ENCODE measurements at places on chromosomes 16 and 17. TPM values are rescaled to one million over a fixed set of nuclear protein-coding genes. Genes with fewer than 3 reads are reported as not detected.

GRCh38 chr16:50578137-50578536, 29.9 kb downstream of the NKD1 start:
- DNase-seq: no peak

DNA sequence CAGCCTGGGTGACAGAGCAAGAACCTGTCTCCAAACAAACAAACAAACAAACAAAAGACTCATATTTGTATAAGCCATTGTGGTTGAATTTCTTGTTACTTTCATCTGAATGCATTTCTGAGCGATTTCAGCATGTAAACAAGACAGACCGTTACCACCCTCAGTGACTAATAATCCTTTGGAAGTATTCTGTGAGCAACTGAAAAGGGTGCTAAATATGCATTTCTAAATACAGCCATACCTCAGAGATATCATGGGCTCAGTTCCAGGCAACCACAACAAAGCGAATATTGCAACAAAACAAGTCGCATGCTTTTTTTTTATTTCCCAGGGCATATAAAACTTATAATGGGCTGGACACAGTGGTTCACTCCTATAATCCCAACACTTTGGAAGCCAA, 109.0 kb downstream of the USP31 start:
- DNase-seq: no peak

DNA sequence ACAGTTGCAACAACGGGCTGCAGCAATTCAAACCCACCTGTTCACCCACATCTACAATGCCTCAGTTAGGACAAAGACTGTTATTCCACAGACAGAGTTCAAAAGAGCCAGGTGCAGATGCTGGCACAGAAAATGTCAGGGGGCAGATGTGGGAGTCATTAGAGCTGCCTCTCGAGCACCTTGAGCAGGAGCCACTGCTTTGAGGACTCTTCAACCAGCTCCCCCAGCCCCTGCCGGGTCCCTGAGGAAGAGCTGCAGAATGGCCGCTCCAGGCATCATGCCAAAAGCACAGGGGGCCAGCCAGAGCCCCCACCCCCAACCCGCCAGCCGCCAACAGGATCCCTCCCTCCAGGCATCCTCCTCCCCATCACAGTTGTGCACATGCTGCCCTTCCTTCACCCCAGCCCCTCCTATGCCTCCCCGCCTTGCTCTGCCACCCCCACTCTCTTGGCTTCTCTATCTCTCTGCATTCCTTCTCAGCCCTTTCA, 20.8 kb downstream of the C17orf67 start:
- no peak for DNase-seq

HOXB8 gene
- total RNA-seq: not detected

DNA sequence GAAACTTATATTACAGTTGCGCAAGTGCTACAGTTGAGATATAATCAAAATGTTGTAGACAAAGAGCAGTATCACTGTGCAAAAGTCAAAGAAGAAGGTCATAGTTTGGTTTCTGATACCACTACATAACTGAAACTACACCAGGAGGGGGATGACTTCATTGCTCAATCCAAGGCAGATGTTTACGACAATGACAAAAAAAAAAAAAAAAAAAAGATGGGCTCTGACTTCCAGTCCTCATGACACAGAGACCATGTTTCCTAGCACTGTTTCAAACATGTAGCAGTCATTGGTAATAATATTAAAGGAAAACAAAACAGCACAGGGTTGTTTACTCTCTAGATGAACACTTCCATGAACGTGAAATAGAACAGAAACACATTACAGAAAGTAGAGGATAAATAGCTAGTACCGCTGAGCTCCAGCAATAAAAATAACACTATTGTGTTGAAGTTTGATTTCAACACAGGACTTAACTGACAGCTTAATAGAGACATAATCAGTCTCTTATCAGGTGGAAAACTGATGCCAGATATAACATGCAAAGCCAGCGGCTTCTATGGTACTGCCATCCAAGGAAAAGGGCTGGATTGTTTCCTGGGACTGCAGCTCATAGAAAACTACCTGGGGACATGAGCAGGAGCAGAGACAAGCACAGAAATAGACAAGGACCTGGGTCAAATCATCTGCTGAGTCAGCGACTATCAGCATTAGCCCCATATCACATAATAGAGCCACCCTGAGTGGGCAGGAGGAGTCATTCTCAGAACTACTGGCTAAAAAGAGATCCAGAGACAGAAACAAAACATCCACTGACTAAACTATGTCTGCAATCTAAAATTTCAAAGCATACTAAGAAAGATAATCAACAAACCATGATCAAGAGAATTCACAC, 463.6 kb upstream of the SOX9 start:
- DNase-seq: no peak

DNA sequence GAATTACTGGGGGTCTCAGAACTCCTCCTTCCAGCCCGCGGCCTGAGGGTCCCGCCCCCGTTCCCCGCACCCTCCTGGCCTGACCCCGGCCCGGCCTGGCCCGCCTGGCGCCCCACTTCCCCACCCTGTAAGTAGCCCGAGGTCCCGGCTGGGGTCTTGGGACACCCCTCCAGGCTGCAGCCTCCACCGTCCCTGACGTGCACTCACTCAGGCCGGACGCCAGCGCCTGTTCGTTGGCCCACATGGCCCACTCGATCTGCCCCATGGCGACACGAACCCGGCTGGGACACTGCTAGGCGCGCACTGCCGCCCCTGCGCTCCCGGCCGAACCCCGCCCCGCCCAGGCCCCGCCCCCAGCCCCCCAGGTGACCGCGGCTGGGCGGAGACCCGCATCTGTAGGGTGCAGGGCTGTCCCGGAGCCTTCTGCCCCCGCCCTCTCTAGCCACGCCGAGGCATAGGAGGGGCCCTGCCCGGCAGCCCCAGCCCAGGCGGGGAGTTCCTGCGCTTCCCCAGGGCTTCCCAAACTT, at the start of gene CYBA:
CYBA (minus strand) TSS at position 305 of the 527 bp plus-strand sequence; CDS start at position 265, 40 bp downstream.
- DNase-seq: peak; percentile 92

- DNase-seq: no peak
Measured at GRCh38 chr17:46898364-46898763, 24.6 kb upstream of the GOSR2 start.

DNA sequence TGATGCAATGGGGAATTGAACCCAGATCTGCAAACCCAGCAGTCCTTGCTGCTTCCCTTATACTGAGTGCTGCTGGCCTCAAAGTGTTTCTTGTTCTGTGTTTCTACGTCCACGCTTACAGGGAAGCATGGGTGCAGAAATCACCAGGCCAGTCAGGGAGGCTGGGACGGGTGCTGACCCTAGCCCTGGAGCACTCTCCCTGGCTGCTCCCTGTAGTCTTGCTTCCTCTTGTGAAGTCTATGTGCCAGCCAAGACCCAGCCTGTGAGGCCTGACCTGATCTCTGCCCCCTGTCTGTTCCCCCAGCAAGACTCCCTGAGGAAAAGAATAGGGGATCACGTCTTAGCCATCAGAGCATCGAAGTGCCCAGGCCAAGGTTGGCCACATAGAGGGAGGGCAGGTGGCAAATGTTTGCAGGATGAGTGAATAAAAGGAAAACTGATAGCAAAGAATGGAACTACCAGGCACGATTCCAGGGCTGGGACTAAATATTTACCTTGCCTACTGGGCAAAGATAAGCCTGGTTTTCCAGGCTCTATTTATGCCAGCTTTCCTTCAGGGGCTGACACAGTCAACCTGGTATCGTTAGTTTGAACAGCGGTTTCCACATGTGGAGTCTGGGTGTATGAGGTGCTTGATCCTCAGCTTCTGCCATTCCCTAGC, 41.2 kb upstream of the RHOT1 start:
- no peak for DNase-seq

SLC26A11 gene
- 44.4 TPM for total RNA-seq

GRCh38 chr16:85800321-85800669, 800 bp downstream of the COX4I1 start:
- DNase-seq: no peak

DNA sequence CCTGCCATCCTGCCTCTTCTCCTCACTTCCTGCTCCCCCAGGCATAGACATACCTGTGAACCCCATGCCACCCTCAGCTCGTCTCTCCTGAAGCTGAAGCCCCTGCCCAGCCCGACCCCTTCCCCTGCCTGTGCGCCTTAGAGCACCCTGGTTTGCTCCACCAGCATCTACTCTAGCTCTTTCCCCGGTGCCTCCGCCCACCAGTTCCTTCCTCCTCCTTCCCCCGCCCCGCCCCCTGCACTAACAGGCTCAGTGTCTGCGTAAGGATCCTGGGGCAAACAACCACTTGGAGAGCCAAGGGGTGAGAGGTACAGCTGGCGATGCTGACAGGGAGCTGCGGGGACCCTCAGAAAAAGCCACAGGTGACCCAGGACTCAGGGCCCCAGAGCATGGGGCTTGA, 1.9 kb downstream of the GPR142 start:
- peak; percentile 74 for DNase-seq

CRYM gene
- total RNA-seq: not detected

GRCh38 chr17:80363518-80364090, 51.4 kb upstream of the ENDOV start:
- no peak for DNase-seq

RUNDC3A gene
- total RNA-seq: 0.19 TPM

KIFC3 gene
- total RNA-seq: 1.1 TPM

DNA sequence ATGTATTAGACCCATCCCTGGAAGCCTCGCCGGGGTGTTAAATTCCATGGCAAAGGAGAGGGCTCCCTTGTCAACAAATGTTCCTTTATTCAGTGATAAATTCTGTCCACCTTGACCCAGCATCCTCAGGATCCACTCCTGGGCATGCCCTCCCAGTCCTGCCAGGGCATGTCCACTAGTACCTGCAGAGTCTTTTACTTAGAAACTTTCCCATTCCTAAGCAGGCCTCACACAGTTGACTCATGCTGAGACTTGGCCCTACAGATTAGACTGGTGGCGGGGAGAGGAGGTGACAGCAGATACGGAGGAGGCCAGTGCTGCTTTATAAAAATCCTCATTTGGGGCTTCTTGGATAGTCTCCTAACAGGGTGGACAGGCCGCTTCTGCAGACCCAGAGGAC, 88.8 kb downstream of the CYLD start:
- DNase-seq: no peak

BAIAP3 gene
- 13.8 TPM for total RNA-seq

DNA sequence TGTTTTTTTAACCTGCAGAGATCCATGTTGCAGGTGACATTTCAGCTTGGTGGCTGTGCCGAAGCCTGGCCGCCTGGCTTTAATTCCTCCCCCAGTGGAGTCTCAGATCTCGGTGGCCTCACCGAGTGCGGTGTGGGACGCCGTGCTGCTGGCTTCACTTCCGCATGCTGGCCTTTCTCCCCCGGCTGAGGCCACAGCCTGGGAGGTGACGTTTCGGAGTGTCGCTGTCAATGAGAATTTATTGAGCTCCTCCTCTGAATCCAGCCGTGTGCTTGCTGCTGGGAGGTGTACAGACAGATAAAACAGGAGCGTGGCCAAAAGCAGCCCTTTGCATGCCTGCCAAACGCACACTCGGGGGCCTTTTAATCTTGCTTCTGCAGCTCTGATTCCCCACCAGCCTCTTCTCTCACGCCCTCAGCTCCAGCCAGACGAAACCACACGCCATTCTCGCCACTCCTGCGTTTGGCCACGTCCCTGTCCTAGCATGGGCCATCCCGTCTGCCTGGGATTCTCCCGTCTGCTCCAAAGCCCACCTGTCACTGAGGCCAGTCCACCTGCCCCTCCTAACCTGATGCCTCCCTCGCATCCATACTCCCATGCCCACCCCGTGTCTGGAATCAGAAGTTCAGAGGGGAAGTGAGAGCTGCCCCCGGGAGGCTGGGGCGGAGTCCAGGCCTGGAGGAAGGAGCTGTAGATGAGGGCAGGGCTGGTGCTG, 3.6 kb downstream of the GSE1 start:
- peak; percentile 48 for DNase-seq

DNA sequence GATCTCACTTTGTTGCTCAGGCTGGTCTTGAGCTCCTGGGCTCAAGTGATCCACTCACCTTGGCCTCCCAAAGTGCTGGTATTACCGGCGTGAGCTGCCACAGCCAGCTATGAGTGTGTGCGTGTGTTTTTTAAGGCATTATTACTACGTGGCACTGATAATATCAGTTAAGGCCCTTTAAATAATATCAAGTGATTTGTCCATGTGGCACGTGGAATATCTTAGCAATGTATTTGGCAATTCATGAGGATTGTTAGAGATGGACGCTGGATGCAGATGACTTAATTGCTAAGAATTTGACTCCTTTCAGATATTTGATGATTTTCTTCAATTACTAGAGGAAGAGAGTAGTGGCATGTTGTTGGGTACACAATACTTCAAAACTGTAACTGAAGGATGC, 25.5 kb upstream of the PMP22 start:
- DNase-seq: no peak

Data from CD8-positive, alpha-beta T cell (primary cell).